ENCODE measurements at places on chromosomes 16 and 17.

DNA sequence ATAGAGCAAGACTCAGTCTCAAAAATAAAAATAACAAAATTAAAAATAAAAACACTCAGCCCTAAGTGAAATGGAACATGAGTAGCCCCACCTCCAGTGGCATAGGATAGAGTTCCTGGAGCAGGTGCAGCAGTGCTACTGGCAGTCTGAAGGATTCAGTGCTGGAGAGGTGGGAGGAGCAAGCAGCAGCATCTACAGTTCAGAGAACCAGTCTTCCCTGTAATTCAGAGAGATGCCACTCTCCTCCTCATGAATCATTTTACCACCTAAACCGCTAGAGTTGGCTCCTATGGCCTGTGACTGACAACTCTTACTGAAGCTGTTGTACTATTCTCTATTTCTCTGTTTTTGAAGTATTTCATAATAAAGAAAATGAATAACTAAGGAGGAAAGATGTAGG is 56.0 kb upstream of the SMURF2 start:
- DNase-seq, result no peak

DNA sequence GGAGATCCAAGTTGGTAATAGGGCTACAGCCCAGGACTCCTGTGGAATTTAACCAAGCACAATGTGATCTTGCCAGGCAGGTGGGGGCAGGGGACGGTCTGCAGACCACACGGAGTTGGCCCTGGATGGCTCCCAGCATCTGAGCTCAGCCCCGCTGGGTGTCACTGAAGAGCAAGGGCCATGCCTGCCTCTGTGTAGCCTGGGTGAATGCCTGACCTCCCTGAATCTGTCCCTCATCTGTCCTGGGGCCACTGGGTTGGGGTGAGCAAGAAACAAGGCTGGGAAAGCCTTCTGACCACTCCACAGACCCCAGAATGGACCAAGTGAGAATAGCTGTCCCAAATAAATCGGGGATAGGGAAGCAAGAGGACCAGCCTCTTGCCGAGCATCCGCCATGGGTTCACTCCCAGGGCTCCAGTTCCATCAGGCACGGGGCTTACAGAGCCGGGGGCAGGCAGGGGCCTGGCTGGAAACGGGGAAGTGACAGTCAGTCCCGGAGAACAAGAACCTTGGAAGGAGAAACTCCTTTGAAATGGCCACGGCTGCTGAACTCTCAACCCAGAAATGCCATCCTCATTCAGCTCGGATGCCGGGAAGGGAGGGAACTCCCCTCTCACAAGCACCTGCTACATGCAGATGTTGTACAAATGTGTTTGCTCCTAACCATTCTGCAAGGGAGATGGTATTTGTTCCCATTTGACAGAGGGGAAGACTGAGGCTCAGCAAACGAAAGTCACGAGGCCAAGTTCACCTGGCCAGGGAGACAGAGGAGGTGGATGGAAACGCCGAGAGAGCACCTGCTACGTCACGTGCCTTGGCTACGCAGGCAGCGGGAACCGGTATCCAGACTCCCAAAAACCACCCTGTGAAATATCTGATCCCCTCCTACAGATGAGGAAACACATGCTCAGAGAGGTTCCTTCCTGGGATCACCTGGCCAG is 50.0 kb downstream of the RMI2 start:
- DNase-seq, result no peak

- no peak for DNase-seq
These were observed 14.1 kb upstream of the PPM1D start for GRCh38 chr17:60585887-60586286.

GRCh38 chr16:71352963-71353460 is 5.5 kb upstream of the CALB2 start:
- DNase-seq, result no peak

DNA sequence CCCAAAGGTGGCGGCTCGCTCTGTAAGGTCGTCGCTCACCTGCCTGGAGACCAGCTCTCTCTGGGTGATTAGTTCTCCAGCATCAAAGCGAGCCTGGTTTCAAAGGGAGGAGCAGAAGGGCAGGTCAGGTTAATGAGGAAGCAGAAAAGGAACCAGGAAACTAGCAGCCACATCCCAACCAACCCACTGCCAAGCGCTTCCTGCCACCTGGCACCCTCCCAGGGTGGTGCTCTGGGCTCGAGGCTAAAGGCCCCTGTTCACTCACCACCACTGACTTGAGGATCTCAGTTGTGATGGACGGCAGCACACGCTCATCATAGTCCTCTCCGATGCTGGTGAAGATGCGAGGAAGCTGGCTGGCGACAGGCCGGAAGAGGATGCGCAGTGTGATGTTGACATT is 5.6 kb downstream of the PHB1 start:
- no peak for DNase-seq

GRCh38 chr16:72800524-72801161 is 247.3 kb downstream of the ZFHX3 start:
- no peak for DNase-seq

GRCh38 chr16:2919511-2920255 is 8.0 kb downstream of the FLYWCH1 start:
- DNase-seq, result no peak

DNA sequence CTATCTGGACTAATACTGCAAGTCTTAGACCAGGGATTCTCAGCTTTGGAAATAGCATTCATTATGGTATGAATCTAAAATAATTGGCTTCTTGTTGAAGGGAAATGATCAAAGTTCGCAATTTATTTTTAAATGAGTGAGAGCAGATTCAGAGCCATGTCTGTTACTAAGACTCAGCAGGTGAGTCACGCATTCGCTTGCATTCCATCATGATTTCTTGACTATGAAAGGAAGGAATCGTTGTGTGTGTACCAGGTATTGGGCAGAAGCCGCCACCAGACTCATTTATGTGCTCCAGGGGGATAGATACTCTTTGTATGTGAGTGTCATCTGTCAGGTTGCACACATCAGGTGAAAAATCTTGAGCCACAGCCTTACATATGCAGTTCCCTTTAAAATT is 10.8 kb downstream of the GSG1L2 start:
- DNase-seq, result no peak

GRCh38 chr17:78718575-78719208 is 63.4 kb downstream of the CYTH1 start:
- no peak for DNase-seq

GRCh38 chr17:57945996-57946797 is 9.0 kb downstream of the CUEDC1 start:
- DNase-seq, result no peak

DNA sequence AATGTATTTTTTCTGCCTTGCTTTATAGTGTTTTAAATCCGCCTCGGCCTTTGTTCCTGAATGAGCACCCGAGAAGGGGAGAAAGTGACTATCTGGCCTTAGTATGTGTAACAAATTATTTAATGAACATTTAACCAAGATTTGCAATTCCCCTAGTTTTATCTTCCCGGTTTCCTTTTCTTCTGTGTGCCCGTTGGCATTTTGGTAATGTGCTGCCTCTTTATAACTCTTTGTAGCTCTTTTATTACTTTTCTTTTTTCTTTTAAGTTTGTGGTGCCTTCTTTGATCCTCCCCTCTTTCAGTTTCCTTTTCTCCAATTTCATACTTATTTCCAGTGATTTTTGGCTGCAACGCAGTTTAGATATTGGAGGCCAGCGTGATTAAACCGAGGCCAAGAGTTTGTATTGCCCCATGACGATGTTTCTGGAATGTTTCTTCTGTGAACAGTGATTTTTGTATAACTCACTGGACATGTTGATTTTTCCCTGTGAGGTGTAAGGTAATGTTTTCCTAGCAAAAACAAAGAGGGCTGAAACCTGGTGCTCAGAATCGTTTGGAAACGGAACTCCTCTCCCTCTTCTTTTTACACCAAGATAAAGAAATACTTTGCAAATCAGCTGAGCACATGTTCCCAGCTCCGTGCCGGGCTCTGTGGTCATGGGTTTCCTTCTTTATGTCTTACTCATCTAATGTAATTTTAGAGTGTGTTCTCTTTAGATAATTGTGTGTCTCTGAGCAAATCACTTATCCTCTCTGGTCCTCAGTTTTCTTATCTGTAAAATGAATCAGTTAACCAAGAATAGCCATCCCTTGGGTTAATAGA is 344.3 kb downstream of the WWOX start:
- no peak for DNase-seq

- DNase-seq, result no peak
These were observed 205.8 kb downstream of the MSI2 start for GRCh38 chr17:57462007-57462579.

DNA sequence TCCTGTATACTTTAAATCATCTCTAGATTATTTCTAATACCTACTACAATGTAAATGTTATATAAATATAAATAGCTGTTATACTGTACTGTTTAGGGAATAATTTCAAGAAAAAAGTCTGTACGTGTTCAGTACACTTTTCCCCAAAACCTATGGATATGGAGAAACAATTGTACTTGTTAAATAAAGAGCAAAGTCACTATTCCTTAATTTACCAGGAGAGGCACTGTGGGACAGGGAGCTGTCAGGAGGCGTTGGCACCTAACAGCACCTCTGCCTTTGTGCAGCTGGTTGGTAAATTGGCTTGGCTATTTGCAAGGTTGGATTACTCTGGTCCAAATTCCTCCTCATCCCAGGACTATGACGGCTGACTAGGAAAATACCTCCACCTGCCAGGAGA is 28.0 kb downstream of the CRHR1 start:
- DNase-seq, result no peak

GRCh38 chr17:83064021-83064731 is 15.2 kb upstream of the METRNL start:
- DNase-seq, result no peak

GRCh38 chr17:49577650-49577934 is 1.9 kb downstream of the NXPH3 start:
- no peak for DNase-seq

- DNase-seq, result no peak
These were observed 32.5 kb downstream of the HOXB1 start for GRCh38 chr17:48498164-48498850.

DNA sequence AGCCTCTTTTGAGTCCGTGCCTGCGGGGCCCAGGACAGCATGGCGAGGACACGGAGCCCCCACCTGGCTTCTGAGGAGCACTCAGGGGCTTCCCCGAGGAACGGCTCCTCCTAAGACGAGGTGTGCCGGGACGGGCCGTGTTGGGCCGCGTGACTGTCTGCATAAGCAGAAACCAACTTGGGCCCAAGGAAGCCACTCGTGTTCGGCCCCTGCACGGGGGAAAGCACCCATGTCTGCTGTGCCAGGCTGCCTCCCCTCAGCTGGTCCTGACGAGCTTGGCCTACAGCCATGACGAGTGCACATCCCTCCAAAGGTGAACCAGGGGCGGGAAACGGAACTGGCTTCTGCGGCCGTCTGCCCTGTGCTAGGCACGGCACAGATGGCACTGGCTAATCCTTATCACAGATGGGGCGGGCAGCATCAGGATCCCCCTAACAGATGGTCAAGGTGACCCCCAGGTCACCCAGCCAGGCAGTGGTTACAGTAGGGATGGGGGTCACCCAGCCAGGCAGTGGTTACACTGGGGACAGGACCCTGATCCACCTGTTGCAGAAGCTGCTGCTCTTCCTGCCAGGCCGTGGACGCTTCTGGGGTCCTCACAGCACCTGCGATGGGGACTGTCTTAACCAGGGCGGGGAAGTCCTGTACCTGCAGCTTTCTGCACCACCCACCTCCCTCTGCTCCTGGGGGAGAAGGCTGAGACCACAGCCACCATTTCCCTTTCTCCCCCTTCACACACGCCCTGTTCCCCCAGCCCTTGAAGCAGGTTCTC is 25.6 kb downstream of the MRM3 start:
- no peak for DNase-seq

GRCh38 chr16:79644971-79645667 is 44.6 kb upstream of the MAF start:
- DNase-seq, result no peak

GRCh38 chr17:78118801-78119241 is 9.7 kb downstream of the TMC6 start:
- DNase-seq, result no peak

Data from stimulated activated CD8-positive, alpha-beta memory T cell treated with anti-CD3 and anti-CD28 coated beads, Interleukin-4, amount 100 ng/mL, for 4 hours (primary cell).